ENCODE measurements at places on chromosomes 2 and 18.

DNA sequence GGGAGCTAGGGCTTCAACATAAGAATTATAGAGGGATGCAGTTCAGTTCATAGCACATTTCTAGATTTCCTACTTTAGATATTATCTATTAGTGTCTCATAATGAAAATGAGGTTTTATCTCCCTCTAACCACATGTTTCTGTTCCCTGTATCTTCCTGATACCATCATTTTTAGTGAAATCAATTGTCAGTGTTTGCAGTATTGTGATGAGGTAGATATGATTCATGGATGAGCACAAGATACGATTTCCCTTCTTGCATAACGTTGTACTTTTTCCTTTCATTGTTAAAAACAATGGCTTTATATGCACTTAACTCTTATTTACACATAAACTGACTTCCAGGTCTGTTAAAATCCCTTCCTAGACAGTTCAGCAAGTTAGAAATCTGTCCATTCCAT is 211.4 kb downstream of the ZBTB7C start:
- DNase-seq = no peak

GRCh38 chr2:17544256-17544655 is 3.8 kb downstream of the VSNL1 start:
- no peak for DNase-seq

DNA sequence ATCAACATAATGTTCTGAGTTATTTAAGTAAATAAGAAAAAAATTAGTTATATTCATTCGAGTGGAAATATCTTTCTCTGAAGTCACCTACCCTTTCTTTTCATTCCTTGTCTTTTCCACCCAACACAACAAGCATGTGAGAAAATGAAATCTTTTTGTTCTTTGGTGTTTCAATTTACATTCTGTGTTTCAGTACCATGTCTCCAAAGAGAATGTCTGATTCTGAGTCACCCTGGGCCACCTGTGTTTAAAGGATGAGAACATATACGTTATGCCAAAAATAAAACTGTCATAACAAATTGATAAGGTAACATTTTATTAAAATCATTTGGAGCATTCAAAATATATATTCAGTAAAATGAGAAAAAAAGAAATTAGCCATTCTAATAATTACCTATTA is 470.8 kb downstream of the ZNF804A start:
- DNase-seq = no peak

- DNase-seq = no peak
Measured at GRCh38 chr2:20421988-20422370, 24.9 kb upstream of the RHOB start.

- DNase-seq = no peak
Measured at GRCh38 chr18:54209471-54210180, 14.8 kb downstream of the MBD2 start.

Measured in activated naive CD4-positive, alpha-beta T cell (primary cell).